Heart right ventricle (tissue), 16 donors: ENCODE measurements at places on chromosomes 5 and 9.

GRCh38 chr5:132999246-132999645 is 27.1 kb downstream of the ZCCHC10 start:
- DNase-seq = no peak

GRCh38 chr5:172559004-172559932 is 81.8 kb upstream of the NEURL1B start:
- DNase-seq = peak; percentile 73

- no peak for DNase-seq
Observed at GRCh38 chr5:27474395-27474794, 436.0 kb upstream of the CDH9 start.

DNA sequence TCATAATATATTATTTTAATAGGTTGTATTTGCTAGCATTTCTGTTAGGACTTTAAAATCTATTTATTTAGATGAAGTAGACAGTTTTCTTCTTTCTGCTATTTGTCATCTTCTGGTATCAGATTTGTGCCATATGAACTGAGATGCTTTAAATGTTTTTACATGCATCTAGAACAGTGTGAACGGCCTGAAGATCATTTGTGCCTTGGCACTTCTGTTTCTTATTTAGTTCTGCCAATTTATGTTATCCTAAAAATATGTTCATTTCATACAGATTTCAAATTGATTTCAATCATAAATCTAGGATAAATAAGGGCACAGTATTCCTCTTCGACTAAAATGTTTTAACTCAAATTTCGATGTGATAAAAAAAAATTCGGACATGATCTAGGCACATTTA is 16.1 kb downstream of the ZBTB34 start:
- DNase-seq = no peak

DNA sequence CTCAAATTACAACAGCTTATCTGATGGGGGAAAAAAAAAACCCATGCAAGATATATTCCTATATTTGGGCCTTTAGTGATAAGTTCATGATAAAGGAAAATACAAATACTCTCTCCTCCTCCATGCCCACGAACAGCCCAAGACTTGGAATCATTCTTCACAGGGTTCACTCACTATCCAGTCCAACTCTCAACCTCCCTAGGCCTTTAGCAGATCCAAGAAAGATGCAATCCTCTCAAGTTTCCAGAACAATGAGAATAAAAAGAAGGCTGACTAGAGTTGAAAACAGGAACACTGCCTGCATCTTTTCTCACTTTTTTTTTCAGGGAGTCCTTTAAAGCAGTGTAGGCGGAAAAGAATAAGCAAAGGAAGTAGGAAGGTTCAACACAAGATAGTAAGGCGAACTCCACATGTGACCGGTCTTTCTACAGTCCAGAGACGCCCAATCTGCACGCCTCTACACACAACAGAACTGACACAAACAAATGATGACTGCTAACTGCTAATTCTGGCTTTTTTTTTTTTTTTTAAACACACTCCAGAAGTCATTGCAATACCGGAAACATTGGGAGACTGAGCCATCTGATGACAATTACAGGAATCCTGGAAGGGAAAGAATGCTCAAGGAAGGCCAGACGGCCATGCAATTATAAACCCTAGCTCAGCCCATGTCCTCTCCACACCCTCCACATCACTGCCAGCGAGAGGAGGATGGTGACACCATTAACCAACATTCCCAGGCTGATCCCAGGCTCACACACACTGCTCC is 75.4 kb downstream of the BNC2 start:
- peak; percentile 17 for DNase-seq

DNA sequence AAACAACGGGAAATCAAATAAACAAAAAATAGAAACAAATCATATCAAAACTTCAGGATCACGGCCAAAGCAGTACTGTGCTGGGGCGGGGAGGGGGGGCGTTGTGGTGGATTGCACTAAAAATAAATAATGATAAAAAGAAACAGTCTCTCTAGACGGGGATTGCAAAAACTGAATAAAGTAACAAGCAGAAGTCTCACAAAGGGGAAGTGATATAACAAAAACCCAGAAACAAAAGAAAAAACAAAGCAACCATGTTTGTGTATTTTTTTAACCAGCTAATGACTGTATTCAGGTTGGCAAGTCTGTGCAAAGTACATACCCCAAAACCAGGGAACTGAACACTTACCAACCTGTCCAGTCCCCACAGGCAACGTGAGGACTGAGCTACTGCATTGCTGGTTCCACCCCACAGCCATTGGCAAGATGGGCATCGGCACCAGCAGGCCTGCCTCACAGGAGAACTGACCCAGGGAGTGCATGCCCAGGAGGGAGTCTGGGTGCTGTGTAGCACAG is 24.1 kb downstream of the BICD2 start:
- DNase-seq = no peak

DNA sequence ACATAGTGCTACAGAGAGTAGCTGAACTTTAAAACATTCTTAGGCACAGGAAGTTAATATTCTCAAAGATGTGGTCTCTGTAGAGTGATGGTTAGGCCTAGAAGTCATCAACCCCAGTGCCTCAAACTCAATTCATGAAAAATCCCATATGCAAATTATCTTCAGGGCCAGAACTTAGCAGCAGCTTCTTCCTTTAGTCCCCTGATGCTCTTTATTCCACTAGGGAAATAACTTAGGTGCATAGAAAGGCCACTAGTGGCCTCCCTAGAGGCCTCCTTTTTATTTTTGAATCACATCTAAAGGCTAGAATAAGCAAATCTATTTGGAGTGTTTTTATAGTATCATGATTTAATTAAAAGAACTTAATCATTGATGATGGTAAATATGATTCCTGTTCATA is 88.3 kb downstream of the GIN1 start:
- DNase-seq = no peak

GRCh38 chr5:155406815-155407214 is 393.3 kb downstream of the KIF4B start:
- DNase-seq = no peak

GRCh38 chr5:137629646-137630045 is 106.2 kb downstream of the KLHL3 start:
- DNase-seq = no peak

GRCh38 chr5:79513308-79513703 is 628 bp downstream of the HOMER1 start:
- no peak for DNase-seq

- DNase-seq = no peak
Observed at GRCh38 chr9:133476036-133476931, 2.6 kb downstream of the SLC2A6 start.

- DNase-seq = no peak
Observed at GRCh38 chr9:103981912-103982311, 112.2 kb upstream of the SMC2 start.

DNA sequence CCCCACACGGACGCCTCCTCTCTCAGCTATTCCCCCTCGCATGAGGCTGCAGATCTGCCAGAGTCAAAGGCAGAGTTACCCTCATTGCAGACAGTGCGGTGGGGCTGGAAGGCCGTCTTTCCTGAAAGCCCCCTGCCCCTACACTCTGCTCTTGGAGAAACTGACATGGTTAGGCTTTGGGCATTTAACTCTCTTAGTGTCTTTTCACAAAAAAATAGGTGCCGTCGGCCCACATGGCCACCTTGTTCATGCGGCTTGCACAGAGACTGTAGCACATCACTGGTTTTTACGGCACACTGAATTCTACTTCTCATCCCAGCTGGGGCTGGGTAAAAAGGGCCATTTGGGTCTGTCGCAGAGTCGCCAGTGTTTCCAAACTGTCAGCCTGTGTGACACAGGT is 107.6 kb downstream of the ENTREP1 start:
- DNase-seq = no peak

- DNase-seq = no peak
Observed at GRCh38 chr9:104589626-104590025, 9.6 kb downstream of the OR13C5 start.

DNA sequence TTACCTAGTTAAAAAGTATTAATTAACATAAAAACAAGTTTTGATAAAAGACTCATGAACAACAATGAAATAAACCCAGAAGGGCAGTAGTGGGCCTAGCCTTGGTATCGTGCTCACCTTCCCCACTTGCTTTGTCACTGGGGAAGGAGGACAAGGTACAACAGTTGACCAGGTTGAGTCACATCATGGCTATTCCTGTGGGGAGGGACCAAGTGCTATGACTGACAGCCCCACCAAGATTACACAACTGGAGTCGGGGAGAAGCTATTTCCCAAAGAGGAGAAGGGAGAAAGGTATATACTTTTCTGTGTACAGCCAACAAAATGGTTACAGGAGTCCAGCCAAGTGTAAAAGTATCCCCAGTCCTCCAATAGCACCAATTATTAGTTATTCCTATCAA is 251.3 kb upstream of the RFX3 start:
- no peak for DNase-seq

GRCh38 chr5:176803068-176803942 is 7.1 kb upstream of the UNC5A start:
- DNase-seq = no peak
